Kidney tubule cell (primary cell): ENCODE measurements at places on chromosomes 12 and 14.
A peak's percentile ranks its signal among the peaks of the same experiment; 100 is the strongest.

GRCh38 chr14:53640695-53641094, 315.9 kb downstream of the BMP4 start:
- no peak for DNase-seq

DNA sequence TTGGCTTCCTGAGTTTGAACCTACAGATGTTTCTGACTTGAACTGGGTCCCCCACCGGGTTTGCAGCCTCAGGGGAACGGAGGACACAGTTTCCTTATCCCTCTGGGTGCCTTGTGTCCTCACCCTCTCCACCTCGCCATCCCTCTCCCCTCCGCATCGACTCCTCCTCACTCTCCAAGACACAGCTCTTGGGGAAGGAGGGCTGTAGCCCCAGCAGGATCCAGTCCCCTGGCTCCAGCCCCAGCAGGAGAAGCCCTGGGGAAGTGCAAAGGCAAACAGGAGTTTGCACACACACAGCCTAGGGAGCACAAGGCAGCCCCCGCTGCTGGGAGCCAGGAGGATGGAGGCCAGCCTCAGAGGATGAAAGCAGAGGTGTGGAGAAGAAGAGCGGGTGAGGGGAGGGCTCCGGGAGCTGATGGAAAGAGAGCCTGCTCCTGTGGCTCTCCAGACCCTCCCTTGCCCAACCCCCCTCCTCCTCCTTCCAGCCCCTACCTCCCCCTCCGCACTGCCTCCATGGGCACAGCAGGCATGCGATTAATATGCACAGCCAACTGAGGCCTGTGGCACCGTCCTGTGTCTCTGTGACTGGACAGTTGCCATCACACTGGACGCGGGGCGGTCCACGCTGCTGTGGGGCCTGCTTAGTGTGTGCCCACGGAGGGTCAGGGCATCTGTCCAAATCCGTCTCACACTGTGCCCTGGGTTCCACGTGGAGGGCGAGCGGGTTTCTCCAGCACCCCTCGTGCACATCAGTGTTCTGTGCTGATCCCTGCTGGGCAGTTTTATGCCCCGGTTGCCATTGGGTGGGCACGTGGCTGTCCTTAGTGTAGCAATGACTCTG, 193.7 kb upstream of the DIO3 start:
- no peak for DNase-seq

DNA sequence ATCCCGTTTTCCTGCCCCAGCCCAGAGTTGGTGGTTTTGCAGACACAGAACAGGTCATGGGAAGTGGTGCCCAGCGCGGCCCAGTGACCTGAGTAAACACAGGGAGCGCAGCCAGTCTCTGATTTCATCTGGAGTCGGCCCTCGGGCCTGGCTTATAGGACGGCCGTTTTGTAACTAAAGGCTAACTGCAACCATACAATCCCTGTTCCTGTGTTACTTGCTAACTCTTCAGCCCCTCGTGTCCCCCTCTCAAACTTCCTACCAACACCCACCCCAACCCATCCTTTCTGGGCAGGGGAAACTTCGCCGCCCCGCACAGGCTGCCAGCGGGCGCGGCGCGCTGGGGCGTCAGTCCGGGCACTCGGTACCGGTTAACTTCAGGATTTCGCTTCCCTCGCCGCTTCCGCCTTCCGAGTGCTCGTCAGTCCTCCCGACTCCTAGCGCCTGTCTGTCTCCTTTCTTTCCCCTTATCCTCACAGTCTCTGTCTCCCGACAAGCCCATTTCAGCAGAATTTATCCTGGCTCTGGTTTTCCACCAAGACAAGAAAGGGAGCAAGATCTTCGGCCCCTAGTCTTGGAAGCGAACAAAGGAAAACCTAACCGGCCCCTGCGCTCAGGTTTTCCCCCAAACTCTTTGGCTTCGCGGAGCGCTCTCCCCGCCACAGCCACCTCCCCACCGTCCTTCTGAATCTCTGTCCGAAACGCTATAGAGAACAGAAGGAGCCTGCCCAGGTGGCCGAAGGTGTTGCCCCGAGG, 2.0 kb downstream of the SIX1 start:
- peak; percentile 55 for DNase-seq

DNA sequence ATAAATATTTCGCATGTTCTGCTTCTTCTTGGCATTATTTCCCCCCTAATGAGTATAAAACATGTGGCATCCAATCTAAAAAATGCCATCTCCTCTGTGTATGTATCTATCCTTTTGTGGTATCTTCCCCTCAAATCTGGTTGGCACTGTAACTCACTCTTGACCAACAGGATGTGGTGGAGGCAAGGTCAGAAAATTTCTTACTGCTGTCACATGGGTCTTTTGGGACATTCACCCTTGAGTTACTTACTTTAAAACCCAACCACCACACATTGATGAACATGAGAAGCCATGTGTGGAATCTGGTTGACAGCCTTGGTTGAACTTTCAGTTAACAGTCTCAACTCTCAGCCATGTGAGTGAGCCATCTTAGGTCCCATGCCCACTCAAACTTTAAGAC, 516.9 kb downstream of the SLC16A7 start:
- peak; percentile 2 for DNase-seq

DNA sequence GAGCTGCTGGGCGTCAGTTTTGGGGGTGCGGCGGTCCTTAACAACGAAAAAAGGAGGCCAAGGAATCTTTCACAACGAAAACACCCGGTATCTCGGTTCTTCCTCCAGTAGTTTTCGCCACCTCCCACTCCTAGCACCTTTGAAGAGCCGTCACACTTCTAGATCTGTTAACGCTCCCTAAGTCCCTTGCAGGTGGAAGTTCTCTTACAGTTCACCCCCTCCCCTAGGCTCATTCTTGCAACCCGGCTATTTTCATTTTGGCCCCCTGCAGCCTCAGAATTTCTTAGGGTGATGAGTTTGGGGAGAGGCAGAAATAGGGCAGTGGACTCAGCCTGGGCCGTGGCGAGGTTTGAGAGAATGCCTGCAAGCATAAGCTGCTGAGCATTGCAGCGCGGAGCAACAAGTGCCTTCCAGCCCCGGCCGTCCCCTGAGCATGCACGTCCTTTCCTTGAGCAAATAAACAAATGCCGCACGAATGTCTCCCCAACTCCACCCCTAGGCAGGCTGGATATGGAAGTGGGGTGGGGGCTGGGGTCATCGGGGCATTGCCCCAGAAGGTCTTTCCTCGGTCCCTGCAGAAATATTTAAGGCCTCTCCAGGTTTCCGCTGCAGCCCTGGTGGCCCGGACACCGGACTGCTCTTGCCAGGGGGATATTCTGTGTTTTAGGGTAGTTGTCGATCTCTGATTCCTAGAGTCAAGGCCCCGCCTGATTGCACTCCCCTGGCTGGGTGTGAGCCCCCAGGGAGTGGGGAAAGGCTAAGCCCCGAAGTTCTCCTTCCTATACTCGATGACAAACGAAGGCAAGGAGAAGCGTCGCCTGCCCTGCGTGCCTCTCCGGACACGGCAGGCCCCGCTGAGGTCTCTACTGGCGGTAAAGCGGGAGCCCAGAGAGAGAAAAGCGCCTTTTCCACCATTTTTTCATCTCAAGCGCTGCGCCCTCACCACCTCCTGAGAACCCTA, 1.6 kb downstream of the RFX4 start:
- no peak for DNase-seq

DNA sequence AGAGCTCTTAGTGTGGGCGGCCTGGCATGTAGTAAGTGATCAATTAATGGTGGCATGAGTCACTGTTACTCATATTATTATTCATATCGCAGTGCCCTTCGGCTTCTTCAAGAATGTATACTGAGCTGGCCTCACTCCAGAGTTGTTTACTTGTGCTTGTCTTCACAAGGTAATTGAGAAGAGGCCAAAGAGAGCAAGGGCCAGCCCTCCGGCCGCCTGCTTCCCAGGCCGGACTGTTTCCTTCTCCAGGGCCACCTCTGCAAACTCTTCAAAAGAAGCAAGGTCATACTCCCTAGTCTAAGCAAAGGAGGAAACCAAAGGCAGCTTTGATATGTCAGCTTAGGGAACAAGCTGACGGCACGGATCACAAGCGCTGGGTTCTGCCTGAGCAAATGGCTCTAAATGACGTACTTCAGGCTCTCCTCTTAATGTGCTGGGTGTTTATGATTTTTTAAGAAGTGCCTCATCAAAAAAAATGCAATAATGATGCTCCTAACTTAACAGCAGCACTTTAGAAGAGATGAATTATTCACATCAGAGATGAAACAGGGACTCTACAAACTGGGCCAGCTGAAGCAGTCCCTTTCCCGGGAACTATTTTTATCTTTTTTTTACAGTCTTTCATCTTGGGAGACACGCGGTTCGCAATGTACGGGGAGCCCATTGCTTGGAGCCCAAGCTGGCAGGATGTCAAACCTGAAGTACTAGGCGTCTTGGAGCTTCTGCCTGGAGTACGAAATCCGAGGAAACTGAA, 65.6 kb upstream of the DLK1 start:
- DNase-seq, result no peak

GRCh38 chr14:77083082-77083481, 15.0 kb upstream of the CIPC start:
- DNase-seq, result no peak

DNA sequence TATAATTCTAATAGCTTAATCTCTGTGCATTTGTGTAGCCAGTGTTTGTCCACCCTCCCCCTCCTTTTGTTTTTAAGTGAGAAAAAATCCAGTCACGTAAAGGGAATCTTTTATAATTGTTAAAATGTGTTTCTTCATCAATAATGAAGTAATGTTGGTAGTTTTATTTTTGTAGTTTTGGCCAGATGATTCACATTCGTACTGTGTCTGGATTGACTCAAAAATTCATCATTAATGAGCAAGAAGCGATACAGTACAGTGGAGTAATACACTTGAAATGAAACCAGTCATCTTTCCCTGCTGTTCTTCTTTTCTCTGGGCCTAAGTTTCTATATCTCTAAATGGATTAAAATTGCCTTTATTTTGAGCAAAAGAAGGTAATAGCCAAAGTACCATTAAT, 86.5 kb downstream of the SRGAP1 start:
- DNase-seq, result no peak

GRCh38 chr12:116443821-116444589, 115.2 kb upstream of the MAP1LC3B2 start:
- DNase-seq, result no peak

DNA sequence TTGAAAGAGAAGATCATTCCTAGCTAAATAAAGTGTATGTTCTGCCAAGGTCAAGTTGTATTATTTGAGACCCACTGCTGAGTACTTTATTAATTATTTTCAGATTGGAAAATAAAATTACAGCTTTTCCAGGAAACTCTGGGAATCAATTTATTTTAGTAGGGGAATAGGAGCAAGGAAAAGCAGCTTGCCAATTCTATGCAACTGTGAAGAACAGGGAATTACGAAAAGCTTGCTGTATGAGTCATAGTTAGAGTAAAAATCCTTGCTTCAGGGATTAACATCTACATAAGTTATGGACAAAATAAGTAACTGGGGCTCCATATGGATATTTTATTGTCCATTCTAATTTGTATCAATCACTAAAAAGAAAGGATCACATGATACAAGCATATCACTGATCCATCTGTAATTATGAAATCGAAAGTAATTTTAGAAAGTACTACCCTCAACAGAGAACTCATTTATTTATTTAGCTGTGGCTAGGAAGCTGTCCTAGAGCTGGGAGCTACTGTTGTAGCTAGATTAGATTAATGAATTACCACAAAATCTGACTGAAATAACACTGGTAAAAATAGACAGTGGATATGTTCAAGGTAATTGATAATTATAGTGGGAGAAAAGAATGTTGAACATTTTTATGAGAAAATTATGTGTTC, 303.5 kb upstream of the NPAS3 start:
- peak; percentile 42 for DNase-seq
